ENCODE measurements at places on chromosomes 12 and 14.

DNA sequence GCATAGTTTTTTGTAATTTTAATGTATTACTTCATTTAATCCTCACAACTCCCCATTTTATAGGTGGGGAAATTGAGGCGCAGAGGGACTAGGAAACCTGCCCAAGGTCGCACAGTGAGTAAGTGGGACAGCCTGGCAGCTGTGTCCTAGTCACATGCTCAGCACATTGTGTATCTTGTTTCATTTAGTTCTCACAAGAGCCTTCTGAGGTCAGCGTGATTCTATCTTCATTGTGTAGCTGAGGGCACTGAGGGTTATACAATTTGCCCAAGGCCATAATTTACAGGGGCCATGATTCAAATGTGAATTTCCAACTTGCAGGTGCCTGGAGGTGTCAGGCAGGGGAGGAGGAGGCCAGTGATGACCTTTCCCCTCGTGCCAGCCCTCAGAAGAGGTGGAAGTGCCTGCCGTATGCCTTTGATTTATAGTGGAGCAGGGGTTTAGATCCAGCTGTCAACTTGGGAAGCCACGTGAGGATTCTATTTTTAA, 30.3 kb upstream of the SMOC1 start:
- DNase-seq: no peak

DNA sequence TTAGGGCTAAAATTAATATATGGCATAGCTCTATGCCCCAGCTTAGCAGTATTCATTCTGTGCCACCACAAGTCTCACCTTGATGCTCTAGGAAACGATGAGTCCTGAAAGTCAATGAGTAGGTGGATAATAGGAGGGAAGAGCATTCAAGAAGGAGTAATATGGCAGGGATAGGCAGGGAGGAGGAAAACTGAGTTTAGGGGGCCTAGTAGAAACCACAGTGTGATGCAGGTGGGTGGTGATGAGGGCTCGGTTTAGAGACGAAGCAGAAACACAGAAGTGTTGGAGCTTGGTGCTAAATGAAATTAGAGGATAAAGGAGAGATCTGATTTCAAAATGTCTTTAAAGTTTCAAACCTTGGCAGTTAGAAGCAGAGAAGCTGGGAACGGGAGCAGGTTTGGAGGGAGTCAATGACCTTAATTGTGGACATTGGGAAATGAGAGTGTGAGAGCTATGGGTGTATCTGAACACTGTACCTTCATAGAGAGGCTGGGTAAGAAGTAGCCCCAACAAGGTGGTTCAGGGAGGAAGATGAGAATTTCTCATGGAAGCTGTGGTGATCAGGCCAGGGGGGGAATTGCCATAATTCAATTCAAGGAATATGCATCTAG, 144.7 kb upstream of the CPSF6 start:
- DNase-seq: no peak

DNA sequence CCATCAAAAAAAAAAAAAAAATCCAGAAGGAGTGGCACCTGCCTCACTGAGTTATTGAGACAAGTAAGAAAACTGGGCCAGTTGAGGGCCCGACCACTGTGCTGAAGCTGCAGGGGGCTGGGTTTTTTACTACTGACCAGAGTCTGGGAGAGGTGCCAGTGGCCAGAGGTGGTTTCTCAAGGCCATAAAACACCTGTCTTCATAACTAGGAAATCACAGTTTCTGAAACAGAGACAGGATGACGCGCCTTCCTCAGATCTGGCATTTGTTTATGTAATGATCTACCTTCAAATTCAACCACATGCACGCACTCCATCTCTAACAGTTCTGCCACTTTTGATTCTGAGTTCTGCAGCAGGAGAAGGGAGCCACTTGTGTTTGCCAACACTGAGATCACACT, 12.7 kb downstream of the TSPAN11 start:
- DNase-seq: no peak

DNA sequence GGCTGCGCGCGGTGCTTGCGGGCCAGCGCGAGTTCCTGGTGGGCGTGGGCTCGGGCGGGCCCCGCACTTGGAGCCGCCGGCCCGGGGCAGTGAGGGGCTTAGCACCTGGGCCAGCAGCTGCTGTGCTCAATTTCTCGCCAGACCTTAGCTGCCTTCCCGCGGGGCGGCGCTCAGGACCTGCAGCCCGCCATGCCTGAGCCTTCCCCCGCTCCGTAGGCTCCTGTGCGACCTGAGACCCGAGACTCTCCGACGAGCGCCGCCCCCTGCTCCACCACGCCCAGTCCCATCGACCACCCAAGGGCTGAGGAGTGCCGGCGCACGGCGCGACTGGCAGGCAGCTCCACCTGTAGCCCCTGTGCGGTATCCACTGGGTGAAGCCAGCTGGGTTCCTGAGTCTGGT, 46.0 kb upstream of the PLEKHG3 start:
- no peak for DNase-seq

DNA sequence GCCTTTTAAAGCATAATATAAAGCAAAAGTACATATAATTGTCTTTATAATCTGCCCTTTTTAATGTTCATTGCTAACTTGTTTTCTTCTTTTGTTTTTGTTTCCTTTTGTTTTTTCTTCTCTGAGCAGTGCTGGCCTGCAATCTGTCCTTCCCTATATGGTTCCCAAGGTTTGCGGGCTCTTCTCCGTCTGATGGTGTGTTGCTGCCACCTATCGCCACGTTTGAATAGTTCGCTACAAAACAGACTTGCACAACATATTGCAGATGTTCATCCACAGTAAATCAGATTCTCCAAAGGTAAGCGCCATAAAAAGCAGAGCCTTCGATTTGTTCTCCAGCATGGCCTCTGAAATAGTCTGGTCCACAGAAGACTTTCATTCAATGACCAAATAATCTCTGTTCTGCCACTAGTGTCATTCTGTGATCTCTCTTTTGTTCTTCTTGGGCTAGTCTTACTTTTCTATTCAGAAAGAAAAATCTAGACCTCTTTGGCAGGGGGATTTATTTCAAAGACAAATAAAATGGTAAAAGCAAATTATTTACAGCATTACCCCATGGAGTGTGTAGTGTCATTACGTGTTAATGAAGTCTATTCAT, 33.5 kb downstream of the C12orf50 start:
- DNase-seq: no peak

DNA sequence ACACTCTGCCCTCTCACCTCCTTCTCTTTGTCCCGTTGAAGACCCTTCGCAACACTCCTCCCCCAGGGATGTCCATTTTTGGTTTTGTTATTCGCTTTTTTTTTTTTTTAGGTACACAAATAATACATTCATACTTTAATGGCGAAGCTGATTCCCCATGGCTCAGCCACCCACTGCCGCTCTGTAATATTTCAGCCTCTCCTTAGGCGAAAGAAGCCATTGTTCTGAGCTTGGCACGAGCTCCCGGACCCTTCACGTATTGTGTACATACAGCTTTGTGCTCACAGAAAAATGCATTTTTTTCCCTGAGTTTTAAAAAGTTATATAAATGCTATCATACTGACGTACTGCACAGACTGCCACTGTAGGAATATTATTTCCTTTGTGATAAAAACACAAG, 115.0 kb downstream of the TMEM132C start:
- no peak for DNase-seq

DNA sequence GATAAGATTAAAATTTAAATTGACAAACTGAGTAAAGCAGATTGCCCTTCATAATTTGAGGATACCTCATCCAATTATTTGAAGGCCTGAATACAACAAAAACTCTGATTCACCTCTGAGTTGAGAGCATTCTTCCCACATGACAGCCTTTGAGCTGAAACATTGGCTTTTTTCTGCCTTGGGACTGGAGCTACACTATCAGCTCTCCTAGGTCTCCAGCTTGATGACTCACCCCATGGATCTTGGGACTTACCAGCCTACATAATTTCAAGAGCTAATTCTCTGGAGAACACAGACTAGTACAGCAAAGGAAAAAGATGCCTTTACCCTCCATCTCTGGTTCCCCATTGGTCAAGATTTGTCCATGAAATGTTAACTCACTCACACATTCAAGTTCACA, 555.1 kb downstream of the FOXG1 start:
- DNase-seq: no peak

DNA sequence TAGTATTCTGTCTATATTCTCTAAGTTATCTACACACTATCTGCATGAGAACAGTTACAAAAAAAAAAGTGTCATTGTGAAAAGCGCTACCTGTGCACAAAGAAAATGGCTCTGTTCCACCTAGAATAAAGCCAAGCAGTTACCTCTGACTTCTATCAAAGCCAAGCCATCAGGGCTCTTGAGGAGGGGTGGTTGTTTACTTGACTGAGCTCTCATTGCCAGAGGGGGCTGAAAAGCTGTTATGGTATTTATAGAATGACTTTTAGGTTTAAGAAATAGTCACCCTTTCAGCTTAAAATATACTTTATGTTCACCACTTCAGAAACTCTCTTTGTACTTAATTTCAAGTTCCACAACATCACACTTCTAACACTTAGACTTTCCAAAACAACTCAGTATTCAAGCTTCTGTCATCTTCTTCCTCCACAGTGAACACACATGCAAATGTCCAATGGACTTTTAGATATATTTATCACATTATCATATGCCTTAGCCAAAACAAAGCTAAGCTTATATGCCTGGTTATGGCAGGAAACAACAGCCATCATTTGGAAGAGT, 7.5 kb downstream of the ITPR2 start:
- DNase-seq: no peak

DNA sequence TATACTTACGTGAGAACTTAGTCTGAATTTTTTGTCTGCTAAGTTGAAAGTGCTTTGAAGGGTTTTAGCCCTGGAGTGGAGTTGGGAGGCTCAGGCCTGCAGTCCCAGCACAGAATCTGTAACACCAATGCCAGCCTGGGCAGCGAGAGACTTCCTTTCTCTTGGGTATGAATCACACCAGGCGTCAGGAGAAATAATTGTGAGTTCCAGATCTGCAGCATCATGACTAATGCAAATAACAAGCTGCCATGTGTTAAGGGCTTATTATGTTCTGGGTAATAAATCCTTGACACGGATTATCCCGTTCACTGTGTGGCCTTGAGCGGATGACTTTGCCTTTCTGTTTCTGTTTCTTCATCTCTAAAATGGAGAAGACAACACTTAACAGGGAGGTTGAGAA, 70.6 kb downstream of the B4GALNT3 start:
- DNase-seq: no peak

DNA sequence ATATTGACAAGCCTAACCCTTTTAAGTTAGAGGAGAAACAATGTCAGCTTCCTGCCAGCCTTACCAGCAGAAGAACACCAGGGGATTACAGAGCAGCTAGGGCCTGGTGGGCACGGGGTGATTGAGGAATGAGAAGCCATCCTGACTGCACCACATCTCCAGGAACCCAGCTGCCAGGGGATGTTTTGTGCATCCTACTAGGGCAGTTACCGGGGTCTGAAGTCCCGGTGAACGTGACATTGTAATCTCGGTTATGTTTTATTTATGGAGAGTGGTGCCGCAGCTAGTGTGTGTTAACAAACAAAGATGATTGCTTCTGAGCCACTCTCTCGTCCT, 115.9 kb downstream of the BCL11B start:
- DNase-seq: no peak

DNA sequence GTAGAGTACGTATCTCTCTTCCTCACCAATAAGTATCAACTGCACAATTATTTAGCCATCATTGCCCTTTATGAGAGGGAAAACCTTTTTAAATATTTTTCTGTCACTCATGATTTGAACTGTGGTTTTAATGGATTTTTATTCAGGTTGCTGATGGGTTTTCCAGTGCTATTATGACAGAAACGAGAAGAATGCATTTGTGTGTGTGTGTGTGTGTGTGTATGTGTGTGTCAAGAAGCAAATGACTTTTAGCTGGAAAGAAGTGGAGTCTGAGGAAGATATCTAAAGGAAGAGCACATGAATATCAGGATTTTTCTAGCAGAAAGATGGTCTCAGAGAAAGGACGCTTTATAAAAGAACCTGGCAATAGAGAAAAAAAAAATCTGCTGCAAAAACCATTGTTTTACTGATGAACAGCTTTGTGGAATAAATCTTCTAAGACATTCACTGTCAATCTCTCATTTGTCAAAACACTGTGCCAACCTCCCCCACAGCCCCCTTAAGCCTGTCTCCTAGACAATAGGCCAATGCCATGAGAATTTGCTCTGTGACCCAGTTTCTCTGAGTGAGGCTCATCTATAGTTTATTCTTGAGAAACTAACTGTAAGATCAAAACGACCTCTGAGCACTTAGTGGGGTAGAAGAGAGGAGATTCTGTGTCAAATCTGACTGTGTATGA, 417.7 kb downstream of the FLRT2 start:
- no peak for DNase-seq

GRCh38 chr14:67746927-67747326, 45.2 kb downstream of the RDH12 start:
- DNase-seq: no peak

GRCh38 chr12:52358575-52359350, 8.5 kb downstream of the KRT85 start:
- no peak for DNase-seq

DNA sequence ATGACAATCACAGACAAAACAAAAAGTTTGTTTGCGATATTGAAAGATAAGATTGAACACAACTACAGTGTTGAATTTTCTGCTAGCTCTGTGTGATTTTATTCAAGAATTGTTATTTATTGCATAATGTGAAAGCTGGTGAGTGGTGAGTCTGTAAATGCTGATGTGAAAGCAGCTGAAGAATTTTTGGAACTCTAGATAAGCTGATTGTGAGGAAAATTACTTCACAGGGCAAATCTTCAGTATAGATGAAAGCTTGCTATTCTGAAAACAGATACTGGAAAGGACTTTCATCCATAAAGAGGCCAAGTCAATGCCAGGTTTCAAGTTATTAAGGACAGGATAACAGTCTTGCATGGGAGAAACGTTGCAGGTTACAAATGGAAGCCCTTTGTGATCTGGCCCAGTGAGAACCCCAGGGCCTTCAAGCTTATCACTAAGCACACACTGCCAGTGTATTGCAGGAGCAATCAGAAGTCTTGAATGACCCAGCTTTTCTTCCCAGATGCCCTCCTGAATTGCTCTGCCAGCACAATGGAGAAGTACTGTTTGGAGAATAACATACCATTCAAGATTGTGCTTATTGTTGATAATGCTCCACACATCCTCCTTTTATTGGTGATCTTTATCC, 153.7 kb downstream of the PCNX1 start:
- DNase-seq: no peak

DNA sequence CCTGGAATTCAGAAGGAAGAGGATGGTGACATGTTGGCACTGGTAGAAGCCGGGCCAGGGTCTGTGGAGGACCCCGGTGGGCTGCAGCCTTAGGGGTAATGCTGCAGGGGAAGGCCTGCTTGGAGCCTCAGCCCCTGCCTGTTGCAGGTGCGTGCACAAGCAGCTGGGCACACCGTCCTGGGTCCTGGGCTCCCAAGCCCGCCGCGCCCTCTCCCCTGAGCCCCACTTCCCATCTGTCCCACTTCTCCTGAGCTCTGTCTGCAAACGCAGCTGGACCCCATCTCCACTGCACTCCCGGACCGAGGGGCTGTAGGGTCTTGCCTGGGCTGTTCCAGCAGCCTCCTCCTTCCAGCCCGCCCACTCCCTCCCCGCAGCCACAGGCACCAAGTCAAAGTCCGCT, 116.8 kb downstream of the GLT1D1 start:
- no peak for DNase-seq

- DNase-seq: no peak
These were observed 2.6 kb downstream of the GALNT16 start for GRCh38 chr14:69262516-69262915.

All from stimulated activated CD8-positive, alpha-beta memory T cell treated with anti-CD3 and anti-CD28 coated beads, Interleukin-4, amount 100 ng/mL, for 1 hour (primary cell).